GM23248 (cell line): ENCODE measurements at places on chromosomes 5 and 9.

- no peak overlapping the region for H3K4me3 ChIP-seq
- no peak for DNase-seq
- H3K4me1 ChIP-seq: no peaks in the 10 kb centered on the region
- H3K36me3 ChIP-seq: no peaks in the 10 kb centered on the region
- H3K27ac ChIP-seq: no peak overlapping the region
Observed at GRCh38 chr5:126043688-126044087, 379.5 kb upstream of the GRAMD2B start.

DNA sequence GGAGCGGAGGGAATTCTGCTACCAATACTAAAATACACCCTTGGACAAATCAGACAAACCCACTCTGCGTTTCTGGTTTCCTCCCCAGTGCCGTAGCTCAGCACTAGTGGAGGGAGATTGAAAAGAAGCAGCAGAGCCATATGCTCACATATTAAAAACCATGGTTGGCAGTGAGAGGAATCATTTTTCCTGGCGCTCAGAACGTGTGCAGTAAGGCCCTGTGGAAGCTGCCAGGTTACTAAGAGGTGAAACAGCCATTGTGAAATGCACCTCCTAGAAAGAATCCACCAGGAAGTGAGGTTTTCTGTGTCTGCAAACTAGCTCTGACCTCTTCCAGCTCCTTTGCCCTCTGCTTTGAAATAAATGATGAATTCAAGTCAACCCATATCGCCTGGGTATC, 177.2 kb downstream of the ERCC6L2 start:
- no peaks in the 10 kb centered on the region for H3K27me3 ChIP-seq
- H3K4me1 ChIP-seq: no peaks in the 10 kb centered on the region
- H3K36me3 ChIP-seq: no peaks in the 10 kb centered on the region
- no peak overlapping the region for H3K4me3 ChIP-seq

DNA sequence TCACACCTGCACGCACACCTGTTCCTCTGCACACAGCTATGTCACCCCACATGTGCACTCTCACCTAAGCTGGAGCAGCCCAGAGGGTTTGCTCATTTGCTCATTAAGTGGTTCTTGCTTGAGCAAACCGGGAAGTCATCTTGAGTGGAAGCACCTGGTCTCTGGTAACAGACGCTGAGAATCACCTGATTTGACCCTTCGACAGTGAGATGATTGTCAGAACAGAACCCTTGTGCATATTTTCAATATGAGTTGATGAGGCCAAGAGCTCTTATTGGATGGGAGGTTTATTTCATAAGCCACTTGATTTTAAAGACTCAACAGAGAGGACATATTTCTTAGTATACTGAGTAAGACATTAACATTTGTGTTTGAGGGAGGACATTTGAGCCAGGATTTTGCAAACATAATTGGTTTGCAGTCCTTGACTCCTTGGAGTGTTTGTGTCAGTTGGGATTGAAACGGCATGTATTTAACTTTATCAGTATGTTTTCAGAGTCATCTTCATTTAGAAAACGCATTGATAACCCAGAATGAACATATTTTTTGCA, 22.1 kb upstream of the LPCAT1 start:
- H3K36me3 ChIP-seq: no peaks in the 10 kb centered on the region
- H3K4me1 ChIP-seq: peaks cover 15% of the 10 kb centered on the region
- H3K27me3 ChIP-seq: no peaks in the 10 kb centered on the region
- H3K4me3 ChIP-seq: no peak overlapping the region

DNA sequence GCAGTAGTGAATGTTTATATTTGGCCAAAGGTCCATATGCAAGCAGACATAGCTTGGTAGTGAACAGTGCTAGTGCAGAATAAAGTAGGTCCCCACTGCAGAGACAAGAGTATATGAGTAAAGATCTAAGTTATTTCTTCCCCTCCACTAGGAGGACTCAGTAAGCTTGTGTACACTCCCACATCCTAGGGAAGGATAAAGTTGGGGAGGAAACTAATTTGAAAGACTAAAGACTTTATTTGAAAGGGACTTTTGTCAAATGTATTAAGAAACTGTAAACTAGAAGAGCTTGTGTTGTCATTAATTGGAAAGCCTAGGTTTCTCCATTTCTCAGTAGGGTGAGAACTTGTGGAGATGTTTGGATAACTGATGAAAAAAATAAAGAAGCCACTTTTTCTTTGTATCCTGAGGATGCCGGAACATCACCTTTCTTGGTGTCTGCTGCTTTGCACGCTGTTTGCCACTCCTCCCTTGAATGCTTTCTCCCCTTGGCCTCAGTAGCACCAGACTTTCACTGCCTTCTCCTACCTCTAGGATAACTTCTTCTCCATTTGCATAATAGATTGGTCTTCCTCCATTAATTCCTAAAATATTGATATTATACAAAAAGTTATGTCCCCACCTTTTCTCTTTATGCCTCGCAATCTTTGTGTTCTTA, 329.0 kb downstream of the PARP8 start:
- no peaks in the 10 kb centered on the region for H3K27me3 ChIP-seq
- no peaks in the 10 kb centered on the region for H3K36me3 ChIP-seq
- no peak overlapping the region for H3K4me3 ChIP-seq
- H3K4me1 ChIP-seq: no peaks in the 10 kb centered on the region
- H3K27ac ChIP-seq: no peak overlapping the region

GRCh38 chr5:146781157-146781556, 97.4 kb downstream of the PPP2R2B start:
- no peak for DNase-seq
- no peaks in the 10 kb centered on the region for H3K27me3 ChIP-seq
- H3K4me1 ChIP-seq: no peaks in the 10 kb centered on the region
- no peak overlapping the region for H3K4me3 ChIP-seq

- H3K36me3 ChIP-seq: no peaks in the 10 kb centered on the region
- no peaks in the 10 kb centered on the region for H3K4me1 ChIP-seq
- DNase-seq: no peak
- H3K4me3 ChIP-seq: no peak overlapping the region
- H3K27ac ChIP-seq: no peak overlapping the region
Observed at GRCh38 chr5:60439552-60439951, 260.4 kb downstream of the DEPDC1B start.

DNA sequence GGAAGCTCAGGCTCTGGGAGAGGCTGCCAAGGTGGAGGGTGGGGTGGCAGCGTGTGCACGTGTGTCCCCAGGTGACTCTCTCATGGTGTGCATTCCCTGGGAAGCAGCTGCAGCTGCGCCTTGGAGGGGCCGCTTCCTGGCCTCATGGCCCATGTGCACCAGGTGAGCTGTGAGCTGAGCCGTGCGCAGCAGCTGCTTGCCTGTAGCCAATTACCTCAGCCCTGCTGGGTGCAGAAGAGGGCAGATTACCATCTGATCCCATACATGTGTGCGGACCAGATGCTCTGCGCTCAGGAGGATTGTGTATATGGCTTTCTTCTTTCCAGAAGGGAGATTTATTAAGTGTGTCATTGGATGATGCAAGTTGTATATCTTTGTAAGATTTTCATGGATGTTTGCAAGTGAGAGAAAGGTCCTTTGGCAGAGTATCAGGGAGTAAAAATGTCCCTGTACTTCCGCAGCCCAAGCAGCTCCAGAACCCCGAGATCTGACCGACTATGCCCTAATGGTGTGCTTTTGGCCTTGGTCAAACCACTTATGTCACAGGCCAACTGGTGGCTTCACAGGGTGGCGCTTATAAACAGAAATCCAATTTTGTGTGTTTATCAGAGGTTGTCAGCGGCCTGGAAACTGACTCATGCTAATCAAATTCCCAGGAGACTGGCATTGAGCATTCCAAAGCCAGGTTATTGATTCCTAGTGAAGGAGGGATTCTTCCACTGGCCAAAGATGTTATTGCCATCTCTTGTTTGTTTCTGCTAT, 229.3 kb downstream of the GOLPH3 start:
- H3K36me3 ChIP-seq: no peaks in the 10 kb centered on the region
- no peaks in the 10 kb centered on the region for H3K4me1 ChIP-seq
- peaks cover 32% of the 10 kb centered on the region for H3K27me3 ChIP-seq
- H3K4me3 ChIP-seq: no peak overlapping the region

DNA sequence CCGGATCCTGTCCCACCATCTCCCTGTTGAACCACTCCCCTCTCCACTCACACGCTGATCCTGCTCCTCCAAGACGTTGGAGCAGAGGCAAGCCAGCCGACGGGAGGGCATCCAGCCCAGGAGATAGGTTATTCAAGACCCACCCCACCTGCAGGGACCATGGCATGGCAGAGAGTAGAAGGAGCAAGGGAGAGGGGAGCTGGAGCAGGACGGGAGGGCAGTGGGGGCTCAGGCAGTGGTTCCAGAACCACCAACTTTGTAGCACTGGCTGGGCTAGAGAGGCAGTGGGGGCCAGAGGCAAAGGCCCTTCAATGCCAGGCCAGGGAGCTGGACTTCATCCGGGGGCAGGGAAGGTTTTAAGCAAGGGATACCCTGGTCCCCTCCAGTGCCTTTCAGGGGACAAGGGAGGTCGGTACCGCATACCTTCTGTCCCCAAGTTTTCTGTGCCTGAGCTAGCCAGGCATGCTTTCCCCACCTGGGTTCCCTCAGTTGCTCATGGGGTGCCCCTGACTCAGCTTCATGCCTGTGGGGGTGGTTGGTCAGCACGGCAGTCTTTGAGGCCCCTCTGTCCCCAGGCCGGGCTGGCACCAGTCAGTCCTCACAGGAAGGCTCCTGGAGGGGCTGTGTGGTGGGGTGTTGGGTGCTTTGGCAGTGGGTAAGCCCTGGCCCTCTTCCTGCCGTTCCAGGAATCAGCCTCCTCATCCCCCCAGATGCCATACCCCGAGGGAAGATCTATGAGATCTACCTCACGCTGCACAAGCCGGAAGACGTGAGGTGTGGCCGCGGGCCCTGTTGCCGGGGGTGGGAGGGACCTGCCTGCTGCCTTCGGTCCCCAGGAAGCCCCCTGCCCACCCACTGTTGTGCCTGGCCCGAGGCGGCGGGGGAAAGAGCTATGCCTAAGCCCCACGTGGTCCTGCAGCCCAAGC, 22.4 kb downstream of the HK3 start:
- no peak overlapping the region for H3K27ac ChIP-seq
- H3K4me1 ChIP-seq: no peaks in the 10 kb centered on the region
- no peak overlapping the region for H3K4me3 ChIP-seq
- DNase-seq: no peak
- no peaks in the 10 kb centered on the region for H3K36me3 ChIP-seq

GRCh38 chr5:93062548-93062947, 518.5 kb downstream of the NR2F1-AS1 start:
- H3K4me1 ChIP-seq: peaks cover 16% of the 10 kb centered on the region
- H3K4me3 ChIP-seq: no peak overlapping the region
- H3K27ac ChIP-seq: no peak overlapping the region
- no peaks in the 10 kb centered on the region for H3K27me3 ChIP-seq

DNA sequence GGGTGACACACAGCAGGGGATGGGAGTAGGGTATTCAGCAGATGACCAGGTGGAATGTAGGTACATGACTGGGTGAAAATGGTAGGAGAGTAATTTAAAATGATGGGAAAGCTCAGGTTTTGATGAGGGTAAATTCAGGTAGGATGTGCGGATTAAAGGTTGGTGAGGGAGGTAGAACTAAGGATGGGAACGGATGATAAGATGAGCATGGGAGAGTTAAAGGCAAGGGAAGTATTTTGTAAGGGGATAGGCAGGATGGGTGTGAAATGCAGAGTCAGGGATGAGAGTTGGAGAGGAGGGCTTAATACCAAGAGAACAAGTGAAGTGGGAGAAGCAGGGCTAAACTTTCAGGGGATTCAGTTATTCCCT, 1.5 kb downstream of the TLN1 start:
- H3K4me3 ChIP-seq: peak overlapping the region; percentile 96
- H3K27me3 ChIP-seq: no peaks in the 10 kb centered on the region
- H3K27ac ChIP-seq: peak overlapping the region; percentile 89
- peaks cover 51% of the 10 kb centered on the region for H3K4me1 ChIP-seq

GRCh38 chr9:37466037-37466709, 923 bp upstream of the ZBTB5 start:
- H3K27me3 ChIP-seq: no peaks in the 10 kb centered on the region
- peak; percentile 94 for DNase-seq
- H3K4me3 ChIP-seq: peak overlapping the region; percentile 83
- H3K36me3 ChIP-seq: no peaks in the 10 kb centered on the region

- peaks cover 23% of the 10 kb centered on the region for H3K27me3 ChIP-seq
- H3K4me1 ChIP-seq: no peaks in the 10 kb centered on the region
- no peaks in the 10 kb centered on the region for H3K36me3 ChIP-seq
- DNase-seq: no peak
- H3K27ac ChIP-seq: no peak overlapping the region
Observed at GRCh38 chr9:135241381-135242048, 154.0 kb downstream of the OLFM1 start.

DNA sequence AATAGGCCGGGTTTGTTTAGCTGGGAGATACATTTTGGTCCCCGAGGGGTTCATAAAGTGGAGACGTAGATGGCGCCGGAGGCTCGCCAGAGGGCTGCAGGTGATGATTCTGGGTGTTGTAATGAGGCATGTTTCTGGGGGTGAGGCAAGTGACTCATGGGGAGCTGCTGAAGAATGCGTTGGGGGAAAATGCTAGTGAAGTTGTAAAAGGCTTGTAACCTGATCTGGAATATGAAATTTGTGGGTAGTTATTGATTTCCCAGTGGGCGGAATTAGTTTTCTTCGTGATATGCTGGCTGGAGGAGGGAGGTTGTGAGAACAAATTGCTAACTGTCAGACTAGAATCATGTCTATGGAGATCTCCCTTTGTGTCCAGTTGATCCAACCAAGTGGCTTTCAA, 158.3 kb downstream of the DOCK2 start:
- H3K4me3 ChIP-seq: no peak overlapping the region
- no peak overlapping the region for H3K27ac ChIP-seq
- no peaks in the 10 kb centered on the region for H3K27me3 ChIP-seq
- peaks cover 8% of the 10 kb centered on the region; the same call in 1 of the 2 replicates for H3K4me1 ChIP-seq

DNA sequence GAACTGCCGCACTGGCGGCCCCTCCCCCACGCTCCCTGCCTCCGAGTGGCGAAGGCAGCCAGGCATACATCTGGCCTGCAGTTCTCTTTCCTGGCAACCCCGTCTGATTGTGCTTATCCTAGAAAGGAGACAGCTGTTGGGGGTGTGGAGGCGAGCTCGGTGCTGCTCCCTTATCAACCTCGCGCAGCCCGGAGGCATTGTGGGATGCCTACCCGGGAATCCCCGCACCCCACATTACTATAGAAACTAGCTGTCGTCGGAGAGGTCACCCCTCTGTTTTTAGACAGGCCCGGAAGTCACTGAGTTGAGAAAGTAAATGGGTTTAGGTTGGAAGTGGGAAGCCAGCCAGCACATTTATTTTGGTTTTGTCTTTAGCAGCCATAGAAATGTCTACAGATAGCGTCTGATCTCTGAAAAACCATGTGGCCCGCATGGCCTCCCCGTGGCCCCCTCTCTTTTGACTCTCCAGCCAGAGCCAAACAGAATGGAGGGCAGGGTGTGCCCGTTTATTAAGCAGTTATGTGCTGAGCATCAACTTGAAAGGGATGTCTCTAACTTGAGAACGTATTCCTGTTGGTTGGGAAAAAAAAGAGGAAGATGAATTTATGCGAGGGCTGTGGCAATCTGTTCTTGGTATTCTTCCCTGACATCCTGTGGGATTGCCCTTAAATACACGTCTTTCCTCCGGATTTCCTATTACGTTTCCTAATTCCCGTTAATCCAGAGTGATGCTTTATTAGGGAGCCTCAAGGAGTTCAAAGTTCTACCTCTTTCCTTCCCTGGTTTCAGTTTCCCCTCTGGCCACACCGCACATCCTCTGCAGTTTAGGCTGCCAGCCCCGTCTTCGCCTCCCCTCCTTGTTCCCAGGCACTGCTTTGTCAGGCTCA, 3.9 kb downstream of the STC2 start:
- H3K27me3 ChIP-seq: no peaks in the 10 kb centered on the region
- H3K27ac ChIP-seq: peak overlapping the region; percentile 47
- peak; percentile 93 for DNase-seq
- H3K4me1 ChIP-seq: peaks cover 40% of the 10 kb centered on the region
- peak overlapping the region; percentile 88 for H3K4me3 ChIP-seq

- H3K27me3 ChIP-seq: peaks cover 10% of the 10 kb centered on the region; the same call in 1 of the 2 replicates
- DNase-seq: peak; percentile 57
- no peak overlapping the region for H3K4me3 ChIP-seq
Observed at GRCh38 chr9:87375397-87376073, 122.1 kb upstream of the DAPK1 start.

- H3K4me1 ChIP-seq: peaks cover 20% of the 10 kb centered on the region
- peak; percentile 45 for DNase-seq
- H3K36me3 ChIP-seq: no peaks in the 10 kb centered on the region
- no peaks in the 10 kb centered on the region; the same call in 1 of the 2 replicates for H3K27me3 ChIP-seq
Observed at GRCh38 chr9:70998962-70999361, 122.5 kb downstream of the TRPM3 start.
